GM23338 (cell line): ENCODE measurements at places on chromosomes 11 and 22. TPM values are rescaled to one million over a fixed set of nuclear protein-coding genes. Genes with fewer than 3 reads are reported as not detected.

The KIAA1671 gene
- 22.1 and 27.2 TPM in 2 replicates for total RNA-seq

The SCGB1C1 gene
- not detected in 2 replicates for total RNA-seq

The OR2AT4 gene
- total RNA-seq = not detected in 2 replicates

The TUBA8 gene
- 0.31 TPM in 1 of 2 replicates, not detected in the other for total RNA-seq

The OR8D4 gene
- total RNA-seq = 0.14 and 0.74 TPM in 2 replicates

The RASL10A gene
- 0.54 and 3.0 TPM in 2 replicates for total RNA-seq

The DBX1 gene
- not detected in 2 replicates for total RNA-seq

The THRSP gene
- not detected in 2 replicates for total RNA-seq

The GP1BB gene
- 1.3 TPM in 1 of 2 replicates, not detected in the other for total RNA-seq

The KRTAP5-1 gene
- total RNA-seq = not detected in 2 replicates

The RFPL2 gene
- total RNA-seq = 1.3 TPM in 1 of 2 replicates, not detected in the other

The CERK gene
- total RNA-seq = 62.9 and 63.5 TPM in 2 replicates

The OR5L1 gene
- not detected in 2 replicates for total RNA-seq

The KRTAP5-9 gene
- not detected in 2 replicates for total RNA-seq

The LINC01488 gene
- total RNA-seq = not detected in 2 replicates

The MRGPRX3 gene
- total RNA-seq = not detected in 2 replicates

The OR52N5 gene
- total RNA-seq = not detected in 2 replicates

The OR8G1 gene
- total RNA-seq = not detected in 2 replicates

The XNDC1N gene
- total RNA-seq = 13.0 and 19.5 TPM in 2 replicates

The TRIM48 gene
- total RNA-seq = not detected in 2 replicates

The KRTAP5-11 gene
- total RNA-seq = not detected in 2 replicates

The SOX6 gene
- total RNA-seq = 0.03 and 0.70 TPM in 2 replicates

The GLYATL1 gene
- total RNA-seq = 12.6 and 20.5 TPM in 2 replicates

The CDKN1C gene
- 22.2 and 23.5 TPM in 2 replicates for total RNA-seq

The RIMBP3C gene
- 1.1 and 1.6 TPM in 2 replicates for total RNA-seq

The CALCB gene
- total RNA-seq = 7.4 and 7.9 TPM in 2 replicates

The C1QTNF5 gene
- 1.9 and 3.0 TPM in 2 replicates for total RNA-seq

The FGF19 gene
- 27.4 and 36.1 TPM in 2 replicates for total RNA-seq

The NLRP6 gene
- 0.73 TPM in 1 of 2 replicates, not detected in the other for total RNA-seq

The BAIAP2L2 gene
- total RNA-seq = 3.9 and 5.6 TPM in 2 replicates

The PLXNB2 gene
- 66.3 and 70.4 TPM in 2 replicates for total RNA-seq

The TMPRSS5 gene
- 1.8 TPM in 1 of 2 replicates, not detected in the other for total RNA-seq

The APOA5 gene
- total RNA-seq = 0.16 and 0.35 TPM in 2 replicates

The JAML gene
- total RNA-seq = 0.12 and 0.56 TPM in 2 replicates

The HBE1 gene
- total RNA-seq = 1.0 TPM in 1 of 2 replicates, not detected in the other

The SPTBN2 gene
- total RNA-seq = 28.9 and 49.1 TPM in 2 replicates

The SYT9 gene
- 2.4 and 2.7 TPM in 2 replicates for total RNA-seq

The TMEM25 gene
- 17.7 and 25.4 TPM in 2 replicates for total RNA-seq

The F2 gene
- total RNA-seq = 0.21 TPM in 1 of 2 replicates, not detected in the other

The CLMP gene
- 18.4 and 22.2 TPM in 2 replicates for total RNA-seq

The CSF2RB gene
- not detected in 2 replicates for total RNA-seq

The OR4C12 gene
- not detected in 2 replicates for total RNA-seq

The TMEM45B gene
- 0.31 and 0.38 TPM in 2 replicates for total RNA-seq

The DEUP1 gene
- total RNA-seq = 0.63 and 0.85 TPM in 2 replicates

The TREH gene
- total RNA-seq = not detected in 2 replicates

The DCHS1 gene
- total RNA-seq = 16.5 and 20.7 TPM in 2 replicates
